Activated CD4-positive, alpha-beta T cell treated with anti-CD3 and anti-CD28 coated beads, Interleukin-2, amount 50 U/mL, for 16 hours (primary cell): ENCODE measurements at places on chromosomes 3 and 15.

- DNase-seq, result peak; percentile 83
Observed at GRCh38 chr15:82966671-82967071, 14.2 kb upstream of the HOMER2 start.

GRCh38 chr15:72562386-72562785 is 88.3 kb downstream of the ARIH1 start:
- no peak for DNase-seq

GRCh38 chr3:18886331-18886730 is 262.0 kb upstream of the KCNH8 start:
- DNase-seq, result no peak

DNA sequence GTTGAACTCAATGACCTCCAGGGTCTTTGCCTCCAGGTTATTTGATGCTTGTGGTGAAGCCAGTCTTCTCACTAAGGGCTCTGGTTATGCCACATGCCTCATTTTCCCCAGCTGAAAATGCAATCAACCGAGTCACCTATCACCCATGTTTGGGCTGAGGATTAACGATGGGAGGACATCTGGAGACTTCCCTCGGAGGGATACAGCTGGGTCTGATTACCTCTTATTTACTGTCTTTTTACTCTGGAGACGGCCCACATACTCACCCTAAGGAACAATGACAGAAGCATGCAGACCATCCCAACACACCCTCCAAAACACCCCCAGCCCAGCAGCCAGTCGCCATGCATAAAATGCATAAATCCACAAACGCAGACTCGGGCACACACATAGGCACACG is 187.4 kb downstream of the OPA1 start:
- no peak for DNase-seq

GRCh38 chr15:98514034-98514622 is 134.2 kb upstream of the IGF1R start:
- DNase-seq, result no peak

DNA sequence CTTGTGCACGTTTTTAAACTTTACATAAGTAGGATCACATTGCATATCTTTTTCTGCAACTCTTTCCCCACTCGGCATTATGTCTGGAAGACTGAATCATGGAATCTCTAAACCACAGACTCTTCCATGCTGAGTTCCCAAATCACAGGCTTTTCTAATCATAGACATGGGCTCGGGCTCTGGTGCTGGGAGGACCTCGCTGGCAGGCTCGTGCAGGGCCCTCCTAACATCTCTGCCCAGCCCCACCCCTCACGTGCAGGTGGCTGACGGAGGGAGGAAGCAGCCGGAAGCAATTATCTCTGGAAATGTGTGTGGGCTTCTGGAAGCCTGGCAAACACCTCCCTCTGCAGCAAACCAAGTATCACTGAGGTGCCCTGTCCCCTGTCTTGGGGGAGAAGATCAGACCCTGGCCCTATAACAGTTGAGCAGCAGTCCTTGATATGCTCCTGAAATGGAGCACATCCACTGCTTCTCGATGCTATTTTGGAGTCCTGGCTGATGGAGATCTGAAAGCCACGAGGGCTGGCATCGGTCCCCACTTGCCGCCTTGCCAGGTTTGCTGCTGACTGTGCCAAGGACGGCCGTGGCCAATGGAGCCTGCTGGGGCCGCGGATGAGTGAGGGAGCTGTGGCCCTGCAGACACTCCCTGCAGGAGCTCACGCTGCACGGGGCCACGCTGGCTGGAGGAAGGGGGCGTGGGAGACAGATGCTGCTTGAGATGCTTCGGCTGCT is 4.4 kb upstream of the IQSEC1 start:
- DNase-seq, result no peak

GRCh38 chr3:17398959-17399551 is 343.4 kb downstream of the TBC1D5 start:
- DNase-seq, result no peak

DNA sequence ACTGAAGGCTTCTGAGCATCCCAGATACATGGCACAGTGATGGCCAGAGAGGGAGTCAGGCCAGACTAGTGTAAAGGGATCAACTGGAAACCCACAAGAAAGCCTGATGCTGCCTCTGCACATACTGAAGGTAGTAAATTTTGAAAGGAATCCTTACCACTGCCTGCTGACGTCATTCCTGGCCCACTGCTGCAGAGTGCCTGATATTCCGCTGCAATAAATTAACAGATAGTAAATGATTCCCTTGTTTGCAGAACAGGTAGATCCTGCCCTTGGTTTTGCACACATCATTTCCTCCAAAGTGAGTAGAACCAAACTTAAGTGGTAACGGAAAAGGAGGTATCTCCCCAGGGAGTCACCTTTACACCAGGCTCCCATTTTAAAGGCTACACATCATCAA is 146.7 kb downstream of the FBN1 start:
- no peak for DNase-seq

- DNase-seq, result no peak
Observed at GRCh38 chr3:187520027-187520945, 149.9 kb downstream of the SST start.

- DNase-seq, result no peak
Observed at GRCh38 chr3:8341821-8342247, 159.8 kb upstream of the LMCD1 start.

GRCh38 chr3:153442799-153443487 is 280.9 kb downstream of the RAP2B start:
- peak; percentile 2 for DNase-seq

DNA sequence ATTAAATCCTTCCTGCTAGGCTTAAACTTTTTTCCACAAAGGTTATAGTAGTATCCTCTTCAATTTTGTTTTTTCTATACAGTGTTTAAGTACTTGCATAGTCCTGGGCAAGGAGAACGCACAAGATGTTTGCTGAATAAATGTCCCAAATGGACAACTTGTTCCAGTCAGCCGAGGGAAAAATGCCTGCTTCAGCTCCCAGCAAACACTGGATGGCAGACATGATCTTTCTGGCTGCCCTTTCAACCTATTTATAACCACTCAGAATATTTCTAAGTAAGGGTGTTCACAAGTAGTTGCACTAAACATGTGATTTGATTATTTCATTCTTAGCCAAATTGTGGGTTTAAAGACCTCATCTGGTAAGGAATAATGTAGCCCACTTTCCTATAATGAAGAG is 29.8 kb downstream of the GNB4 start:
- DNase-seq, result no peak

GRCh38 chr15:40128766-40129660 is 20.3 kb upstream of the BMF start:
- DNase-seq, result no peak

DNA sequence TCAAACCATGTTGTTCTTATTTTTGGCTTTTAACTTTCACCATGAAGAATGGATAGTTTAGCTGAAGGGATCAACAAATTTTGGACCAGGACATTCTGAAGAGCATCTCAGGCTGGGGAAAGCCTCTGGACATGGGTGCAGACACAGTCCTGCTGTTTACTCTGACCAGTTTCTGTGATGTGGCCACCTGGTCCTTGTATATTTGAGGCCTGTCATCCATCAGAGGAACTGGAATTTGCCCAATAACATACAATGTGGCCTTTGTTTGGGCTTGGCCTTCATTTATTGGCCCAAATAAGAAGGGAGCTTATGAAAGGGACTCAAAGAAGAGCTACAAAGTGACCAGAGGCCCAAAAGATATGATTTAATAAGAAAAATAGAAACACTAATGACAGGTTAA is 127.9 kb downstream of the MYRIP start:
- no peak for DNase-seq

DNA sequence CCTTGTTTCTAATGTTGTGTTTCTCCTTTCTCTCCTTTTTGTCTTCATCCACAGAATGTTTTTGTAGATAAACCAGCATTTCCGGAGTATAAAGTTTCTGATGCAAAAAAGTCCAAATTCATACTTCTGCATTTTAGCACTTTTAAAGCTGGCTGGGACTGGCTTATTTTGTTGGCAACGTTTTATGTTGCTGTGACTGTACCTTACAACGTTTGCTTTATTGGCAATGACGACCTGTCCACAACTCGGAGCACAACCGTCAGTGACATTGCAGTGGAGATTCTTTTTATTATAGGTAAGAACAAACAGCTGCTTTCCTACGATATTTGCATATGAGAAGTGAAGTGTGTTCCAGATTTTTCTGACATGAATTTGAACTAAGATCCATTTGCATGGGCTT is 199.4 kb downstream of the KCNH8 start:
- DNase-seq, result no peak

DNA sequence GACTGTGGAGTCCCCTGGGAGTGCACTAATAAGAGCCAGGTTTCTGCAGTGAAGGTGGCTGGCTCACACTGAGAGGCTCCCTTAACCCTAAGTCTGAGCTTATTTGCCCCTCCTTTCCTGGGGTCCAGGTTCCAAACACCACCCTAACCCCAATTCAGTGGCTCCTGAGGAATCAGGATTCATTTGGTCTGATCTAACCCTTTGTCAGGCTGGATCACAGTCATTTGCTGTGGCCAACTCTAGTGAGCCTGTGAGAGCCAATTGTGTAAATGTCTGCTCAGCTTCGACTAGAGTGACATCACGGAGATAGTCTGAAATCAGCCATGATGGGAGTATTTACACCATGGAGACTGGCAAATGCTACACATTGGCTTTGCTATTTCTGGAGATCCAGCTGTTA is 73.7 kb upstream of the ACAN start:
- DNase-seq, result no peak

GRCh38 chr3:37024092-37024491 is 30.8 kb downstream of the MLH1 start:
- DNase-seq, result no peak
